Small intestine (tissue), 16 donors: ENCODE measurements at places on chromosomes 11 and 22.
A peak's percentile ranks its signal among the peaks of the same experiment; 100 is the strongest.

- no peaks in the 10 kb centered on the region for H3K36me3 ChIP-seq
- no peak for DNase-seq
- no peaks in the 10 kb centered on the region for H3K4me1 ChIP-seq
- H3K27me3 ChIP-seq: no peaks in the 10 kb centered on the region
Observed at GRCh38 chr11:125637840-125638239, 12.9 kb downstream of the CHEK1 start.

DNA sequence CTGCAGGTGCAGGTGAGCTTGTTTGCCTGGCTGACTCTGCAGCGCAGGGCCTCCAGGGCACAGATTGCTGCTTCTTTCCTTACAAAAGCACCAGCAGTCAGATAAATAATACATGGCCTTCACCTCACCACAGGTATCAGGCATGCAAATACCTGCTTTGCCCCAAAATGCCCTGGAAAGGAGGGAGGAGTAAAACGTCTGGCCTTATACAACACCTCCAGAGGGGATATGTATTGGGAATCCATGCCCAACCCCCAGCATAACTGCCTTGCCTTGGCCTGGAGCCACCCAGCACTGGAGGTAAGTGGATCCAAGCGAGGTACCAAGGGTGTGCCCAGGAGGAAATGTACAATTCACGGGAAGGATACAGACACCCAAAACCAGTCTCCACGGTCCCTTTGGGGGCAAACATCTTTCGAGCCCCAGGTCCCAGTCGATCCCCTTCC, 860 bp downstream of the TMEM184B start:
- H3K27ac ChIP-seq: no peak overlapping the region
- H3K36me3 ChIP-seq: peaks cover 33% of the 10 kb centered on the region
- peak; percentile 65 for DNase-seq
- H3K27me3 ChIP-seq: no peaks in the 10 kb centered on the region
- peak overlapping the region; percentile 91 for H3K4me3 ChIP-seq

- peak within 1 kb of the TSS; percentile 98 for H3K4me3 ChIP-seq
- DNase-seq: peak; percentile 82
Observed at GRCh38 chr11:47980088-47980906, at the start of gene PTPRJ. PTPRJ (plus strand) TSS chr11:47980559; CDS start chr11:47980913, 354 bp downstream.

- no peaks in the 10 kb centered on the region for H3K4me1 ChIP-seq
- no peak for DNase-seq
- H3K36me3 ChIP-seq: no peaks in the 10 kb centered on the region
- H3K27ac ChIP-seq: no peak overlapping the region
Observed at GRCh38 chr11:38562562-38562961, 1964.5 kb upstream of the RAG2 start.

DNA sequence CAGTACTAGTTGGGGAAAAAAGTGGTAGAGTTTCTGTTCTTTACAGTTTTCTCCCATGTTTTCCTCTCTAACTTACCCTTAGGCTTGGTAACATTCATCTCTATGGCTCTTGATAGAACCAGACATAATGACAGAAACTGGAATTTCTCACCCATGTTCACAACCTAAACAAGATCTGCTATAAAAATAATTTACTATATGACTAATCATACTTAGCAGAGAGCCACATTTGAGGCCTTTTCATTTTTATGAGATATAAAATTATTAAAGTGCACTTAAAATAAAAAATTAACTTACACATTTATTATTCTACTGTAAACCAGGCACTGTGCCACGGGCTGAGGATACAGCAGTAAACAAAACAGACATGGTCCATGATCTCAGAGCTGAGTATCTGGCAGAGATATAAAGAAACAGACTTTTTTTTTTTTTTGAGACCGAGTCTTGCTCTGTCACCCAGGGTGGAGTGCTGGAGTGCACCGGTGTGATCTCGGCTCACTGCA, 98.1 kb downstream of the GAB2 start:
- no peaks in the 10 kb centered on the region for H3K27me3 ChIP-seq
- H3K4me3 ChIP-seq: no peak overlapping the region
- no peaks in the 10 kb centered on the region for H3K36me3 ChIP-seq
- no peaks in the 10 kb centered on the region for H3K4me1 ChIP-seq
- H3K27ac ChIP-seq: no peak overlapping the region

DNA sequence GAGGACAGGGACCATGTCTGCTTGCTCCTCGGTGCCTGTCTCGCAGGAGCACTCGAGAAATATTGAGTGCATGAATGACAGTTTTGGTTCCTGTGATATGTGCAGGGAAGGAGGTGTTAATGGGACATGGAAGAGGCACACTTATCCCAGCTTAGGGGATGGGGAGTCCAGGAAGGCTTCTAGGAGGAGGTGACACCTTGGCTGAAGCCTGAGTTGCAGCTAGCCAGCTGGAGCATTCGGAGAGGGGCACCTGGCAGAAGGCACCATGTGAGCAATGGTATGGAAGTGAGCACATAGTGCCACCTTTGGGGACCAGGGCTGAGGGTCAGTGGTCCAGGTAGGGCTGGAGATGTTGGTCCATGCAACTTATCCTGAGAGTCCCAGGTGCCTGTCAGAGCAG, 18.9 kb downstream of the SGSM1 start:
- no peak for DNase-seq
- no peak overlapping the region for H3K27ac ChIP-seq
- H3K4me1 ChIP-seq: no peaks in the 10 kb centered on the region
- no peaks in the 10 kb centered on the region for H3K27me3 ChIP-seq
- H3K4me3 ChIP-seq: no peak overlapping the region

GRCh38 chr11:31711137-31711536, 100.0 kb downstream of the PAX6 start:
- no peaks in the 10 kb centered on the region for H3K4me1 ChIP-seq
- no peak overlapping the region for H3K27ac ChIP-seq
- H3K27me3 ChIP-seq: no peaks in the 10 kb centered on the region
- H3K36me3 ChIP-seq: no peaks in the 10 kb centered on the region
- DNase-seq: peak; percentile 15
- H3K4me3 ChIP-seq: no peak overlapping the region

- H3K27ac ChIP-seq: no peak overlapping the region
- H3K4me3 ChIP-seq: no peak overlapping the region
- DNase-seq: no peak
Observed at GRCh38 chr11:65530157-65530496, 5.2 kb downstream of the SCYL1 start.

- no peaks in the 10 kb centered on the region for H3K36me3 ChIP-seq
- H3K4me3 ChIP-seq: no peak overlapping the region
- H3K27ac ChIP-seq: no peak overlapping the region
- no peak for DNase-seq
- H3K27me3 ChIP-seq: no peaks in the 10 kb centered on the region
Observed at GRCh38 chr11:6362185-6362872, 27.9 kb upstream of the SMPD1 start.

DNA sequence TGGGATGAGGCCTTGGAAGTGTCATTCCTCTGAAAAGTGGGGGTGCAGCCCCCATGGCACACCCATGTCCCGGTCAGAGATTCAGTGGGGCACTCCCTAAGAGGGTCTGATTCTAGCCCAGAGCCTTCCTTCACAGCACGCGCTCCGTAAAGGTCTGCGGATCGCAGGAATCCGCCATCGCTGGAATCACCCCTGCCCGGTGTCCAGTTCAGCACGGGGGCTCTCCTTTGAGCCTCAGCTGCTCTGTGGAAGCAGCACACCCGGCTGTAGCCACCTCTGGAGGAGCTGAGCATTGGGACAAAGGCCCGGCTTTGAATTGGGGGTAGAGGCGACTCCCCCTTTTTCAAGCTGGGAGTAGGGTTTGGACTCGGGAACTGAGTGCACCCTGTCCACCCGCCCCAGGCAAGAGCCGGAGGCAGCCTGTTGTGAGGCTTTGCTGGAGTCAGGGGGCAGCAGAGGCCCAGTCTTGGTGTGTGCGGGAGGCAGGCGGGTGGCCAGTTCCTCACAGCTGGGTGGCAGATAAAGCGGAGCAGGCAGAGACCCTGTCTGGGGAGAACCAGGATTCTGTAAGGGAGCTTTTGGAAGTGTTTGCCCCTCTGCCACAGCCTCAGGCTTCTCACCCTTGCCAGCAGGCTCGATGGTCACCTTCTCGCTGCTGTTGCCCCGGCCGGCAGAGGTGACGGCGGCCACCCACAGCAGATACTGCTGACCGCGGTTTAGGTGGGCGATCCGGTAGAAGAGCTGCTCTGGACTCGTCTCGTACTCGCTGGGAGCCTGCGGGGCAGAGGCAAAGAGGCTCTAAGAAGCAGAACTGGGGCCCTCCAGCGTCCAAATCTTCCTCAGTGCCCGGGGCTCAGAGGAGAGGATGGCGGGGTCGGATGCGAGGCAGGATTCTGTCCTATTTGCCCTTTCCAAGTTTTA, 115.9 kb downstream of the CEP164 start:
- peak; percentile 43 for DNase-seq
- H3K4me1 ChIP-seq: no peaks in the 10 kb centered on the region
- H3K27ac ChIP-seq: no peak overlapping the region
- no peaks in the 10 kb centered on the region for H3K27me3 ChIP-seq

- H3K36me3 ChIP-seq: peaks cover 50% of the 10 kb centered on the region
- DNase-seq: peak; percentile 10
- H3K27me3 ChIP-seq: no peaks in the 10 kb centered on the region
Observed at GRCh38 chr22:19175602-19176174, 2.8 kb downstream of the SLC25A1 start.

- H3K36me3 ChIP-seq: no peaks in the 10 kb centered on the region
- H3K4me1 ChIP-seq: no peaks in the 10 kb centered on the region
- H3K27ac ChIP-seq: no peak overlapping the region
- no peak overlapping the region for H3K4me3 ChIP-seq
Observed at GRCh38 chr11:24900514-24900913, 403.7 kb downstream of the LUZP2 start.

GRCh38 chr22:31104869-31105268, 2.5 kb downstream of the SELENOM start:
- no peaks in the 10 kb centered on the region for H3K4me1 ChIP-seq
- H3K27me3 ChIP-seq: no peaks in the 10 kb centered on the region
- no peak for DNase-seq
- peaks cover 11% of the 10 kb centered on the region for H3K36me3 ChIP-seq

DNA sequence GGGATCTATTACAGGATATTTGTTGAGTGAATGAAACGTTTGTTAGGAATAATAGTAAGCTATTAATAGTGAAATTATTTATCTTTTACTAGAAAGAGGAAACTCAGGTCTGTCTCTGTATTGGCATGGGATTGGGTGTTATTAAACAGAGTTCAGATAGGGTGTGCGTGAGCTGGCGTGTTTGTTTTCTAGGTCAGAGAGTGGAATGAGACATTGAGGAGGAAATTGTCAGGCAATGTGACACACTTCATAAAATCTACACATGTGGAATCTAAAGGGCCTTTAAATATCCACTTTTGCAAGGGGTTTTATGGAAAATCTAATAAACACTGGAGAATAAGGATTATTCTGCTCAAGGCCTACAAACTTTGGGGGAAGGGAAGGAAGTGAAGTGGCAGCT, 552.9 kb downstream of the NTM start:
- no peak overlapping the region for H3K27ac ChIP-seq
- H3K4me1 ChIP-seq: peaks cover 5% of the 10 kb centered on the region
- no peak overlapping the region for H3K4me3 ChIP-seq
- H3K27me3 ChIP-seq: peaks cover 4% of the 10 kb centered on the region
- no peak for DNase-seq

DNA sequence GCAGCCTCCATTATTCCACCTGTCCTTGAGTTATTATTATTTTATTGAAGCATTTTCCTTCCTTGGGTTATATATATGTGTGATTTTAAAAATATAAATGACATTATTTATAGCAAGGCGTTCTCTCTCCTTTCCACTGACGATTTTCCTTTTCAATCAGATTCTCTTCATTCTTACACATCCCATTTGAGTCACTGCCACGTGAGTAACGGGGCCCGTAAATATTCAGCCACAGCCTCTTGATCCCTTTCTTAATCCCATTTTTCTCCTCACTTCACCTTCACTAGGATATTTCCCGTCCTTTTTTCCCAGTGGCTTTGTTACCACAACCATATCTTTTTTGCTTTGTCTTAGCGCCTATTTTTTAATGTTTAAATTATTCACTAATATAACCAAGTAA, 396.2 kb downstream of the NTM start:
- no peaks in the 10 kb centered on the region for H3K36me3 ChIP-seq
- no peak for DNase-seq
- no peak overlapping the region for H3K27ac ChIP-seq
- H3K4me3 ChIP-seq: no peak overlapping the region
- H3K4me1 ChIP-seq: no peaks in the 10 kb centered on the region
